MM.1S (cell line): ENCODE measurements at places on chromosomes 4 and X.

DNA sequence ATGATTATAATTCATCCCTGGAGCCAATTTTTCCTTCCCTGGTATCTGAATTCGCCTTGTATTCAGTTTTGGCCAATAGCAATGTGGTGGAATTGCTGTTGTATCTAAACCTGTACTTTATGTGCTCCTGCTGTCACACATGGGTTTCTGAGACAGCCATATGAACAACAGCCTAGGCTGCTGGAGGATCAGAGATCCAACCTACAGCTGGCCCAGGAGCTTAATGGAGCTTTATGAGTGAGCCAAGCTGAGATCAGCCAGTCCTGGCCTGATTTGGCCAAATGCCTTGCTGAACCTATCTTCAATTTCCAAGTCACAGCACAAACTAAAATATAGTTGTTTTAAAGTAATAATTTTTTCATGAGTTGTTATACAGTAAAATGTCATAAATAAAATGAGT is 1071.5 kb downstream of the PCDH7 start:
- DNase-seq, result no peak
- H3K36me3 ChIP-seq, result no peaks in the 10 kb centered on the region
- no peak overlapping the region for H3K27ac ChIP-seq
- no peak overlapping the region for H3K4me3 ChIP-seq
- no peaks in the 10 kb centered on the region for H3K27me3 ChIP-seq

DNA sequence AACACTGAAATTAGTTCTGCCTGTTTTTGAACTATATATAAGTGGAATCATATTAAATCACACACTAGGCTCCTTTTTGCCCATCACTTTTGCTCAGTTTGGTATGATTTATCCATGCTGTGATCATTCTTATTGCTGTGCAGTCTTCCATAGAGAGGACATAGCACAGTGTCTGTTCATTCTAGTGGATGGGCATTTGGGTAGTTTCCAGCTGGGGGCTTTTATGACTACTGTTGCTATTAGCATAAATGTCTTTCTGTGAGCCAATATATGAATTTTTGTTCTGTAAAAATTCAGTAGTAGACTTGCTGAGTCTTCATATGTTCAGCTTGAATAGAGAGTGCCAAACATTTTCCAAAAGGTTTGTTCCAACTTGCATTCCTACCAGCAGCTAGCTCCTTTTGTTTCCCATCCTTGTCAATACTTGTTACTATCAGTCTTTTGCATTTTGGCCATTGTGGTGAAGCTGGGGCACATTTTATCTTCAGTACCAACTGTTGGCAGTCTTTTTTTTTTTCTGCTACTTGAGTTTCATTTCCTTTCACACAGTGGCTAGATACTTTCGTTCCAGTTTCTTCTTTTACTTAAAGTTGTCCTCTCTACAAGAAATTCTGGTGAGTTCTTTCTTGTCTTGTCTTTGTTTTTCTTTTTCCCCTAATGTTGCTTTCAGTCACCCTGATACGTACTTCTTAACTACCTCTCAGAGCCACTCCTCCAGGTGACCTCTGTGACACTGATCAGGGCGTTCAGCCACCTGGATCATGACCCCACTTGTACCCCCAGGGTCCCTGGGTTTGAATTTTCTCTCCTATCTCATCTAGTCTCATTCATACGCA is 87.0 kb downstream of the ANXA3 start:
- no peaks in the 10 kb centered on the region for H3K36me3 ChIP-seq
- peaks cover 38% of the 10 kb centered on the region for H3K4me1 ChIP-seq
- H3K27ac ChIP-seq, result peak overlapping the region; percentile 38; the same call in 1 of the 2 replicates
- DNase-seq, result peak; percentile 79

GRCh38 chrX:115419069-115419468 is 129.6 kb downstream of the LUZP4 start:
- no peak overlapping the region for H3K27ac ChIP-seq
- no peaks in the 10 kb centered on the region for H3K4me1 ChIP-seq
- DNase-seq, result no peak
- H3K27me3 ChIP-seq, result no peaks in the 10 kb centered on the region
- H3K4me3 ChIP-seq, result no peak overlapping the region

DNA sequence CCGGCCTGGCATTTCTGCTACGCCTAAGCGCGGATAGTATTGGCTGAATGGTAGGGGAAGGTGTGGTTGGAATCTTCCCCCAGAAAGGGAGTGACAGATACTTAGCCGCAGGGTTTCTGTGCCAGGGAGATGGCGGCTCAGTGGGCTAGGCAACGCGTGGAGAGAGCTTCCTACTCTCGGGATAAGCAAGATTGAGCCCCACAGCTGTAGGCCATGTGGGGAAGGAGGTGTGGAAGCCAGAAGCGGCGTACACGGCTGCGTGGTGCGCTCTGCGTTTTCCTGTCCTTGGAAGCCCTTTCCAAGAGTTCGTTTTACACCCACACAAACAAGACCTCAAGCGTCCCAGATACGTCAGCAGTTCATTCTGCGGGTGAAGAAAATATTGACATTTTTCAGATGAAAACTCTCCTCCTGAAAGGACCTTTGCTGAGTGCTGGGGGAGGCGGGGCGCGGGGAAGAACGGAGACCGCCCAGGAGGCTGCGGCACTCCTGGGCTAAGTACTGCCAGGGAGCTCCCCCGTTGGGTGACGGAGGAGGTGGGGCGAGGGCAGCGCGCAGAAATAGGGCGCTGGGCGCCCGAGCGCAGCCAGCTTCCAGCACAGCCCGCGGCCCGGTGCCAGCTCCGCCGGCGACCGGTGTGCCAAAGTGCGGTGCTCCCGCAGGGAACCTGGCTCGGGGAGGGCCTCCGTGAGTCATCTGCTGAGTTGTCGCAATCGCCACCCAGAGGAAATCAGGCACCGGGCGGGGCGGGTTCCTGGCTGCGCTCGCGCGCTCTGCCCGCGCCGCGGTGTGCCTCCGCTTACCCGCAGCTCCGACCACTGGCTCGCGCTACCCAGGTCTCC is at the start of gene GPAT3:
Gene GPAT3, plus strand, starts transcription at position 589 of the 842 bp plus-strand sequence. CDS start 515 bp downstream, outside the sequence.
- no peaks in the 10 kb centered on the region; the same call in 1 of the 2 replicates for H3K27me3 ChIP-seq
- 0 out of 2 replicates have a peak, but pooled peaks cover 3% of the 10 kb centered on the region for H3K4me1 ChIP-seq
- H3K36me3 ChIP-seq, result no peaks in the 10 kb centered on the region
- DNase-seq, result peak; percentile 55
- no peak within 1 kb of the TSS for H3K27ac ChIP-seq

DNA sequence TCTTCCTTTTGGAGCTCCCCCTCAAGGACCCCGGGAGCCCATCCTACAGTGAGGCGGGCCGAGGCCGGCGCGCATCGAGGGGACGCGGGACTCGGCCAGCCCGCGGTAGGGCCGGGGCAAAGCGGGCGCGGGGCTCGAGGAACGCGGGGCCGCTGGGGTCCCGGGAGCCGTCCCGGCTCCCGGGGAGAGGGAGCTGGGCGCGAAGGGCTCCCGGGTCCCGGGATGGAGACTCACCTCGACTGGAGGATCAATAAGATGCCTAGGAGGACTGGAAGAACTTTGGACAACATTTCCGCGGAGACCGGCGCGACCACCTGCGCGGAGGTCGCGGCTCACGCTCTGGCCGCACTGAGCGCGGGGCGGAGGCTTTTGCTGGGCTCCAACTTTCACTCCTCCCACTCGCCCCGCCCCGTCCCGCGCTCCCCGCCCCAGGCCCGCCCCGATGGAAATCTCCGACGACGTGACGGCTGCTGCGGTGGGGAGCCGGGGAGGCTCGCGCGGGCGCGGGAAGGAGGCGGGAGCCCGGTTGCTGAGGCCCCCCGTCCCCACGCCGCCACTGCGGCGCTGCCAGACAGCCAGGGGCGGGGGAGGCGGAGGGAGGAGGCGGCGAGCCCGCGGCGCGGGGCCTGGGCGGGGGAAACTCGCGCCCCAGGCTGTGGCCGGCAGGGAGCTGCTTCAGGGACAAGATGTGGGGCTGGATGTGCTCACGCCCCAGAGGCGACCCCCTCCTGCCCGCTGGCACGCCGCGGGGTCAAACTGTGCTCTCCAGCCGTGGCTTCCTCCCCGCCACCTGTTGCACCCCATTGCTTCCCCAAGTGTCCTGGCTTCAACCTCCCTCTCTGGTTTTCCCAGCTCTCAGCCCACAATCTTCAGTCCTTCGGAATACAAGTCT is at the start of gene GABRE:
Gene GABRE, minus strand, starts transcription at position 341 of the 892 bp plus-strand sequence. Its CDS starts 51 bp downstream, at position 290.
- no peaks in the 10 kb centered on the region for H3K36me3 ChIP-seq
- no peaks in the 10 kb centered on the region for H3K27me3 ChIP-seq
- no peak within 1 kb of the TSS for H3K27ac ChIP-seq
- H3K4me1 ChIP-seq, result no peaks in the 10 kb centered on the region

GRCh38 chr4:2432991-2433530 is 14.3 kb downstream of the CFAP99 start:
- no peaks in the 10 kb centered on the region for H3K36me3 ChIP-seq
- H3K4me3 ChIP-seq, result no peak overlapping the region
- H3K4me1 ChIP-seq, result no peaks in the 10 kb centered on the region
- H3K27me3 ChIP-seq, result peaks cover 6% of the 10 kb centered on the region; the same call in 1 of the 2 replicates

DNA sequence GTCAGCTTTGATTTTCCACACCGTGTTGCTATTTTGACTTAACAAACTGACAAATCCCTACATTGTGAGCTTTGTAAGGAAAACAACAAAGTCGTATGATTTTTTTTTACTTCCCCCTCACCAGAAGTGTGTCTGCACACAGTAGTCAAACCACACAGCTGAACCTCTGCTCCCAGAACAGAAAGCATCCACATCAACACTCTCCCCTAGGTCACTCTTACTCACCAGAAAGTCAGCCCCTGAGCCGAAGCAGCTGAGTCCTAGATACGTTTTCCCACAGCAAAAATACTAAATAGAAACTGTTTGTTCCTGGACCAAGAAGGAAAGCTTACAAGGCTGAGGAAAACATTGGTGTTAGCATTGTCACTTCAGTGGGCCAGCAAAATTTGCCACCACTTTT is 305.7 kb downstream of the DHX15 start:
- H3K27ac ChIP-seq, result no peak overlapping the region
- no peak overlapping the region for H3K4me3 ChIP-seq
- no peaks in the 10 kb centered on the region for H3K36me3 ChIP-seq
- H3K4me1 ChIP-seq, result no peaks in the 10 kb centered on the region

GRCh38 chr4:121749225-121749624 is 15.7 kb downstream of the SMIM43 start:
- H3K27me3 ChIP-seq, result no peaks in the 10 kb centered on the region
- no peak overlapping the region for H3K4me3 ChIP-seq
- no peaks in the 10 kb centered on the region for H3K4me1 ChIP-seq
- no peaks in the 10 kb centered on the region for H3K36me3 ChIP-seq
- DNase-seq, result no peak

DNA sequence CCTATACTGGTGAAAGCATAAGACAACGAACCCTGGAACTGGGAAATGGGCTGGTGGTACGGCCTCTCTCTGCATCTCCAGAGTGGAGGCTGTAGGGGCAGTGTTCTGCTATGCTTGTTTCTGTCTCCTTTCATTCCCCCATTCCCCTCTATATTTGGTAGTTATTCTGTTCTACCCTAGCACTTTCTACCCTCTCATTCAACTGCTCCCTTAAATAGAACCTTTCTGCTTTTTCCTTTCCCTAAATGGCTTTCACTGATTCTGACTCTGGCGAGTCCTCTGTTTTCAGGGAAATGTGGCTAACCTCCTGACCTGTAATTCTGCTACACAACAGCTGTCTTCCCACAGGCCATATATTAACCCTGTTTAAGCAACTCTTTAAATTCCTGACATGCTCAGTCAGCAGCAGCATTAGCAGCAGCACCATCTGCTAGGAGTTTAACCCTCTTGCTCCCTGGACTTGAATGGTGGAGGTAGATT is 94.2 kb downstream of the CXCL13 start:
- no peaks in the 10 kb centered on the region for H3K4me1 ChIP-seq
- no peaks in the 10 kb centered on the region for H3K36me3 ChIP-seq
- H3K27ac ChIP-seq, result no peak overlapping the region
- no peak for DNase-seq
- no peaks in the 10 kb centered on the region for H3K27me3 ChIP-seq
